ENCODE measurements at places on chromosomes 12 and 14. TPM values are rescaled to one million over a fixed set of nuclear protein-coding genes. Genes with fewer than 3 reads are reported as not detected.

- DNase-seq: no peak
These were observed 47.2 kb downstream of the MAP1LC3B2 start for GRCh38 chr12:116606397-116606796.

- no peak for DNase-seq
These were observed 54.9 kb upstream of the NUDT4 start for GRCh38 chr12:93322784-93323183.

DNA sequence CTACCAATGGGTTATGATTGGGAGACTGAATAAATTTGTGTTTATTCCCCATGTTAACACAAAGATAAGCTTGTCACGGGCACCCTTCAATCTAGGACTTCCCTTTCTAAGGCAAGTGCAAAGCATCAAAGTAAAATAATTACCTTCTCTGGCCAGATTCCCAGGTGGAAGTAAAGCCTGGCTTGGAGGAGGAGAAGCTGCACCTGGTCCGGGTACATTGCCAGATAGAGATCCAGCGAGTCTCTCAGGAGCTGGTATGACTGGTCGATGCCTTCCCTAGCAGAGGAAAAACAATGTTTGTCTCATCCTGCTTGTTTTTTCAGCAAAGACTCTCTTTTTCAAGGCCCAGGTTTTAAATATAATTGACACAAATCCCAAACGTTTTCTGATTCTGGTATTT, 24.9 kb downstream of the FBXO21 start:
- DNase-seq: no peak

GRCh38 chr12:93229494-93230325, 148.0 kb upstream of the NUDT4 start:
- no peak for DNase-seq

DNA sequence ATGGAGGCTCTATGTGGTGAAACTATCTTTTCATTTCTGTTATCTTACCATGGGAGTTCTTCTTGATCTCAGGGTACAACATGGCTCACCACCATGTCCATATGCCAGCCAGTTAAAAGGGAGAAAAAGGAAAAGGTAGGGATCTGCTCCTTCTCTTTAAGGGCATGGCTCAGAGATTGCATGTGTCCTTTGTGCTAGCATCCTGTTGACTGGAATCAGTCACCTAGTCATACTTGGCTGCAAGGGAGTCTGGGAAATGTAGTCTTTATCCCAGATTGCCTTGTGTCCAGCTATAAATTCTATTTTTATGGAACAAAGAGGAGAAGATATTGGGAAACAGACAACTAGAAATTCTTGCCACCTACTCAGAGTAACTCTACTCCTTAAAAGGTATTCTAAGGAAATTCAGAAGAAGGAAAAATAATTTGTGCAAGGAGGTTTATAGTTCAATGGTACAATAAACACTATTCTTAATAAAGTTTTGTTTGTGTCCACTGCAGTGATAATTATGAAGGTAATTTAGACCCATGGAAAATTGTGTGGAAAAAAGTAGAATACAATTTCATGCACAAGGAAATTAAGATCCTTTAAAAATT, 86.4 kb upstream of the RPH3A start:
- no peak for DNase-seq

- no peak for DNase-seq
These were observed 53.4 kb downstream of the PRMT8 start for GRCh38 chr12:3544296-3544965.

DNA sequence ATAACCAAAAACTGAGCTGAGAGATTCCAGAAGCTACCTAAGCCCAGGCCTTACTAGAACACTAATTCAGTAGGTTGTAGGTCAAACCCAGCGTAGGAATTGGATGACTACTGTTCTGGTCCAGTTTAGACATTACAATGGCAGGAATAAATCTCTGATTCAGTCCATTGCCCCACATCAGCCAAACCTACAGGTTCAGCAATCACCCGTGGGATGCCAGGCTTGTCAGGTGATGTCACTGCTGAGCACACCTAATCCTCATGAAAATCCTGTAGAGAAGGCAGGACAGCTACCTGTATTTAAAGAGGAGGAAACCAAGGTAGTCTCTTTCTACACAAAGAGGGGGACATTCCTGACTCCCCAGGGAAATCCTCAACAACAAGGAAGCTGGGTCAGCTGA, 63.7 kb downstream of the RFX4 start:
- DNase-seq: no peak

DNA sequence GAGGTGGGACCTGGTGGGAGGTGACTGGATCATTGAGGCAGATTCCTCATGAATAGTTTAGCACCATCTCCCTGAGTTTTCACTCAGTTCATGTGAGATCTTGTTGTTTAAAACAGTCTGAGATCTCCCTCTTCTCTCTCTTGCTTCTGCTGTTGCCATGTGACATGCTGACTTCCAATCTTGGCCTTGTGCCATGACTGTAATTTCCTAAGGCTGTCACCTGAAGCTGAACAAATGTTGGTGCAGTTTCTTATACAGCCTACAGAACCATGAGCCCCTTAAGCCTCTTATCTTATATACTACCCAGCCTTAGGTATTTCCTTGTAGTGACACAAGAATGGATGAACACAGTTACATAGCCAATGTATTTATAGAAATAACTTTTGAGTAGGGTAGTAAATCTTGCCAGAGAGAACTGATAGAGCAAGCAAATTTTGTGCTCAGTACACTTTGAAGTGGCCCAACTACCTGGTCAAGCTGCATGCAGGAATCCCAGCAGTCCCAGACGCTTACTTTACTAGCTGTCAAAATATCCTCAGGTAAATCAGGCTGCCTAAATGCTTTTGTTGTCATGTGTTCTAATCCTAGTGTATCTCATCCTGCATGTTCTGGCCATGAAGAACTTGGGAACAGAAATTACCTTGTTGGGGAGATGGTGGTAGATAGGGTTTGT, 445.6 kb upstream of the MIS18BP1 start:
- no peak for DNase-seq

DNA sequence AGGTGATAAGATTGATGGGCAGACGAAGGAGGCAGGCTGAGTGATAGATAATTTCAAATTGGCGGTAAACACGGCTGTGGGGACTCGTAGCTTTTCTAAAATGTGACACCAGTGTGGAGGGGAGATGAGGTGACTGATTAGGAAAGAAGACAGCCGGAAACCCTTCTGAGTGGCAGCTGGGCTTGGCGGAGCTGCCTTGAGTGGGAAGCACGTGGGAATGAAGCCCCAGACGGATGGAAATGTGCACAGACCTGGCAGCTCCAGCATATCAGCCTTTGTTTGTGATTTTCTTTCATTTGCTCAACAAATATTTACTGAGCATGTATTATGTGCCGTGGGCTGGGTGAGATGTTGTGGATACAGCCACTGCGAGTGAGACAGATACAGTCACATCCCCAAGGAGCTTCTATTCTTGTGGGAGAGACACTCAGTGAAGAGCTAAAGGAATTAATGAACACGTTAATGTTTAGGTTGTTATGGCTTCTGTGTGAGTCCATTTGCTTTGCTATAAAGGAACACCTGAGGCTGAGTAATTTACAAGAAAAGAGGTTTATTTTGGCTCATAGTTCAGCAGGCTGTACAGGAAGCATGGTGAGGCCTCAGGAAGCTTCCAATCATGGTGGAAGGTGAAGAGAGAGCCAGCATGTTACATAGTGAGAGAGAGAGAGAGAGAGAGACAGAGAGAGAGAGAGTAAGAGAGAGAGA, 65.5 kb upstream of the LHX5 start:
- no peak for DNase-seq

The CLEC4C gene
- 0.20 TPM for polyA plus RNA-seq

- DNase-seq: no peak
These were observed 11.9 kb downstream of the MYH6 start for GRCh38 chr14:23396126-23396525.

GRCh38 chr12:109289551-109289950, 19.5 kb downstream of the FOXN4 start:
- DNase-seq: no peak

DNA sequence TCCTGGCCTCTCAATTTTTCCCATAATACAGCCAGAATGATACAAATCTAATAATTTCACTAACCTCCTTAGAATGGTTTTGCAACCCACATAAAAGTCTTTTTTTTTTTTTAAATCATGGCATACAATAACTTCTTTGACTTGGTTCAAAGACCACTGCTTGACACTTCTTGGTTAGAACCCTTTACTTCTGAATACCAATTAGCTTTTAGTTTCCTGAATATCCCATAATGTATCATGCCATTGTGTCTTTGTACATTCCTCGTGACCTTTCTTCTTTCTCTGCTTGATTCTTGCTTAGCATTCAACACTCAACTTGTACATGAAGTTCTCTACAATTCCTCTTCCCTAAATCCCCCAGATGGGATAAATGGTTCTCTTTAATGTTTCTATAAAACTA, 19.3 kb downstream of the KLHL28 start:
- DNase-seq: no peak

- no peak for DNase-seq
These were observed 114.5 kb downstream of the CMAS start for GRCh38 chr12:22160396-22161003.

DNA sequence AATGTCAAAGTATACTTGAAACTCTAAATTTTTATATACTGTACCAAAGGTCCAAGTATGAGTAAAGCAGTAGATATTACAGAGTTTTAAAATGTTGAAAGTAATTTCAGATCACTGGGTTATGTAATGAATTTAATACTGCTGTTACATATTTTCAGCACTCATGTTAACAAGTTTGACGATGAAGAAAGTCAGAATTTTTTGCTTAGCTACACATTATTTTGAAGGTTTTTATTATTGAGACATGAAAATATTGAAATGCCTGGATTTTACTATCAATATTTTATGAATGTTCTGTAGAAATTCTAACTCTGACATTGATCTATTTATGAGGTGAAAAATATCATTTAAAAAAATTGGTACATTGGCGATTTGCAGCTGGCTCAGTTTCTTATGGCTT, 1030.3 kb downstream of the FSCB start:
- no peak for DNase-seq

DNA sequence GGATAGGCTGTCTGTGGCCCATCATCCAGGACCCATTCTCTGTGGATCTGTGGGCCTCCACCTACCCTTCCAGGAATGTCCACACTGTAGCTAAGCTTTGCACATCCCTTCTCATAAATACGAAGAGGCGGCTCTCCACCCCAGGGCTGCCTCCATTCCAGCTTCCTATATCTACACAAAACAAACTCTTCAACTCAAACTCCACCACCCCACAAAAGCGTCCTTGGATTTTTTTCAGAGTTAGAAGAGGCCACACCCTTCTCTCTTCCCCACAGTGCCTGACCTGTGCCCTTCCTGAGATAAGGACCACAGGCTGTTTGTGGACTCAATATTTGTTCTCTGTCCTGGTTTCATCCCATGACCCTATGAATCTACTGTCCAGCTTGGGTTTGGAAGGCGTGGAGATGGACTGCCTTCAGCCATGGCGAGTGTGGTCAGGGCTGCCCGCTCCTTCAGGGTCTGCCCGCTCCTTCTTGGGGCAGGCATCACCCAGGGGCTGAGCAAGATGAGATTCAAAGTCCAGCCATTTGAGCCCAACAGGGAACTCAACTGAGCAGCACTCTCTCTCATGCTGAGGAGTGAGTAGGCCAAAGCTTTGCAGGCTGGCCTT, 13.0 kb upstream of the SERPINA12 start:
- DNase-seq: no peak

GRCh38 chr14:46279776-46280175, 371.8 kb downstream of the RPL10L start:
- no peak for DNase-seq

The GYS2 gene
- 0.07 TPM for polyA plus RNA-seq

GRCh38 chr14:103073367-103073875, 10.6 kb upstream of the LBHD2 start:
- DNase-seq: no peak

DNA sequence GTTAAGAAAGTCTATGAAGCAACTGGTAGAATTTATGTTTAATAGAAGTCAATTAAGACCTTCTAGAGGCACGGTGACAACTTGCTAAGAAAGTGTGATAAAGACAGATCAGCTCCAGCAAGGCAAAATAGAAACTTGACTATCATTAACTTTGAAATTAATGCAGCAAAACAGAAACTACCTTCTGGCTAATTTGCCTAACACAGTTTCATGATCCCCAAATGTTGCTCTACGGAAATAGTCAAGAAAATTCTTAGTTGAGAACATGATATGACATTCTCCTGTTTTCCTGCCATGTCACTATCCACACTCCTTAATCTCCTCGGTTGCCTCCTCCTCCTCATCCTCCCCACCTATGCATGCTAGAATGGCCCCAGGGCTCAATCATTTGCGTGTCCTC, 4.2 kb downstream of the DENND5B start:
- DNase-seq: no peak

DNA sequence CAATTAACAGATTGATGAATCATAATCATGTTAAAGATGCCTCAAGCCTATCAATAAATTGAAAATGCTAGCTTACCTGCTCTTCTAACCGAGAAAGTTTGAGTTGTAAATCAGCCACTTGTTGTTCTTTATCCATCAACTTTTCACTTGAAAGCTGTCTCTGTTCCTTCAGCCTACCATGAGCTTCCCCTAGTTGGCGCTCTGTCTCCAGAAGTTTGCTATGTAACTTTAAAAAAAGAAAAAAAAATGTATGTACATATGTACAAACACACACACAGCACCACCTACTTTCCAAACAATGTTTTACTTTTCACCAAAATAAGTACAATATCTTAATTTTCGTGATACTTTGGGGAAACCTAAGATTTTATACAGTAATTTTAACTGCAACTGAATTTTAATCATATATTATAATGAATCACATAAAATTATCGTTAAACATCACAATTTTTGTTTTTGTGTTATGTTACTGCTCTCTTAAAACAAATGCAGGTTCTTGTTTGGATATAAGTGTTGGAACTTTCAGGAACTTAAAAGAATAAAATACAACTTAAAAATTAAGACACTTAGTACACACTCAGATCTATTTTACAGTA, 101.2 kb downstream of the EEA1 start:
- DNase-seq: no peak

GRCh38 chr14:95111507-95112164, 45.7 kb downstream of the DICER1 start:
- DNase-seq: no peak

DNA sequence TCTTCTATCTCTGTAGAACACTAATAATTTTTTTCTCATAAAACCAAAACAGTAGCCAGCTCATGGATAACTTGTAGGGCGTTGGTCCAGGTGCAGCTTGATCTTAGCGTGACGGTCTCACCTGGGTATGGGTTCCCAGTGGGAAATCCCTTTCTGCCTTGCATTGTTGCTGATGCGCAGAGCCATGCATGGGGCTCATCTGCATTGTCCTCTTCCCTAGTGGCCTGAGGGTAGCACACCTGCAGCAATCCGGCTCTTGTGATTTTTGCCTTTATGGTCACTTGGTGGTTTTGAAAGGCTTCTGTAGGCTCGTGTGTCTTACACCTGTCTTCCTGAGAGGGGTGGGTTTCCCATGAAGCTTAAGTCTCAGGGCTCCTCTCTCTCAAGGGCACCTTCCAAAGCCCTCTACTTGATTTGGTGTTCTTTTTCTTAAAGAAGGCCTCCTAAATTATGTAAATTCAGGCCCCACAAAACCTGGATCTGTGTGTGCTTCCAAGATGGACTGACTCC, 130.6 kb downstream of the PRKCH start:
- no peak for DNase-seq

GRCh38 chr14:99360774-99361595, 89.0 kb upstream of the BCL11B start:
- no peak for DNase-seq

- no peak for DNase-seq
These were observed 217.3 kb downstream of the FBXL14 start for GRCh38 chr12:1377117-1377516.

Measured in left lung (tissue), 14 donors.